ENCODE measurements at places on chromosomes 4 and X.

GRCh38 chrX:7077241-7078230 is 70.0 kb upstream of the STS start:
- no peak for DNase-seq

- DNase-seq: no peak
Observed at GRCh38 chrX:84216881-84217280, 28.9 kb upstream of the RPS6KA6 start.

GRCh38 chr4:59855630-59856352 is 1344.3 kb upstream of the ADGRL3 start:
- no peak for DNase-seq

DNA sequence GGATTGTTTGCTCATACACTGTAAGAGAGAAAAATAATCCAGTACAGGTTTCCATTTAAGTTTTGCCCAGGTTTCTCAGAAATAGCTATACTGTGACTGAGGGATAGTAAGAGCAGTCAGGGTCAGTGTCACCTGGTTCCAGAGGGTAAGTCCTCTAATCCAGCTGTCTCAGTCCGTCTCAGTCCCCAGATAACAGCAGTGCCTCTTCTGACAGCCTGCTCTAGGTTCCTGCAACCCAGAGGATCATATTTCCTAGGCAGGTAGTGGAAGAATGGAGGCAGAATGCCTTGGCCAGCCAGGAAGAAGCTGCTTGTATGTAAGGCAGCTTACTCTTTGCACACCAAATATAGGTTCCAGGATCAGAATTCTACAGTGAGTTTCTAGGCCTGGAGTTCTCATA is 22.6 kb upstream of the GNRHR start:
- DNase-seq: no peak
